ENCODE measurements at places on chromosomes 3 and 15.

DNA sequence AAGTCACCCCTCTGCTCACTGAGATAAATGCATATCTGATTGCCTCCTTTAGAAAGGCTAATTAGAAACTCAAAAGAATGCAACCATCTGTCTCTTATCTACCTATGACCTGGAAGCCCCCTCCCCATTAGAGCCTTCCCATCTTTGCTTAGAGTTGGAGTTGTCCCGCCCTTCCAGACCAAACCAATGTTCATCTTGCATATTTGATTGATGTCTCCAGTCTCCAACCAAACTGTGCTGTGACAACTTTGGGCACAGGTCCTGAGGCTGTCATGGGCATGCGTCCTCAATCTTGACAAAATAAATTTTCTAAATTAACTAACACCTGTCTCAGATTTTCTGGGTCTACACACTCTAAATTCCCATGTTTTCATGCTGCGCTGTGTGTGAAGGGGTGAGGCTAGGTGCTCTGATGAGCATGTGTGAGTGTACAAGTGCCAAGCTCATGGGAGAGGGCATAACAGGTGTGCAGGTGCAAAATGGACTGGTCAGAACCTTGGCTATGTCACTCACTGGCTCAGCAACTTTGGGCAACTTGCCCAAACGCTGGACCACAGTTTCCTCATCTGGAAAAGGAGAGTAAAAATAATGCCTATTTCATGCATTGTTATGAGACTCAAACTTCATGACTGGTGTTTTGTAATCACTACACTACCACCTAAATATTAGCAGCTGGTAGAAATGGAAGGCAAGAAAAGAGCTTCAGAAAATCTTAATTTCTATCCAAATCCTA is 7.2 kb downstream of the DAPK2 start:
- no peak for DNase-seq

- DNase-seq, result no peak
Observed at GRCh38 chr15:69631005-69631404, 178.4 kb downstream of the RPLP1 start.

DNA sequence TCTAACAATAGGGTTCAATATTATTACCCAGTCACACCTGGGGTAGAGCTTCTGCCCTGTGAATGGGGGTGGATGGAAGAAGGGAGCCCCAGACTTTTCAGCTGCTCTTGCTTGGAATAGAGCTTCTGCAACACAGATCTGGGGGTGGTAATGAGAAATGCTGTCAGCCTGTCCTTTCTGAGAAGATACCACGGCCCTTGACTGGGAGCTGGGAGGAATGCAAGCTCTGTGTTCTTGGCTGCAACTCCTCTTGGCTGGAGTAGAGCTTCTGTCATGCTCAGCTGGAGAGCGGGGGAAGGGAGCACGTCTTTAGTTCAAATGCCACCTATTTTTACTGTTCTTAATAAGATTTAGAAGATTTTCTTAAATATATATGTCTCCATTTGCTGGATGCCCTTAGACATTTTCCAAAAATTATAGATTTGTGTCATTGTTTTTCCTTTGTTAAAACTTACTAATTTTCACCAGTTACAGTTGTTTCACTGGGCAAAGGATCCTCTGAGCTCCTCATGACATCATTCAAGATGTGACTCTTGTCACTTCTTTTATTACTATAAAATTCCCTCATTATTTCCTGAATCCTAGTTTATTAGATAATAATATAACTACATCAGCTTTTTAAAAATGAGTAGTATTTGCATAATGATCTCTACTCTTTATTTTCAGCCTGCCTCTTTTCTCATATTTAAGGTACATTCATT is 180.0 kb upstream of the TGFBR2 start:
- no peak for DNase-seq

DNA sequence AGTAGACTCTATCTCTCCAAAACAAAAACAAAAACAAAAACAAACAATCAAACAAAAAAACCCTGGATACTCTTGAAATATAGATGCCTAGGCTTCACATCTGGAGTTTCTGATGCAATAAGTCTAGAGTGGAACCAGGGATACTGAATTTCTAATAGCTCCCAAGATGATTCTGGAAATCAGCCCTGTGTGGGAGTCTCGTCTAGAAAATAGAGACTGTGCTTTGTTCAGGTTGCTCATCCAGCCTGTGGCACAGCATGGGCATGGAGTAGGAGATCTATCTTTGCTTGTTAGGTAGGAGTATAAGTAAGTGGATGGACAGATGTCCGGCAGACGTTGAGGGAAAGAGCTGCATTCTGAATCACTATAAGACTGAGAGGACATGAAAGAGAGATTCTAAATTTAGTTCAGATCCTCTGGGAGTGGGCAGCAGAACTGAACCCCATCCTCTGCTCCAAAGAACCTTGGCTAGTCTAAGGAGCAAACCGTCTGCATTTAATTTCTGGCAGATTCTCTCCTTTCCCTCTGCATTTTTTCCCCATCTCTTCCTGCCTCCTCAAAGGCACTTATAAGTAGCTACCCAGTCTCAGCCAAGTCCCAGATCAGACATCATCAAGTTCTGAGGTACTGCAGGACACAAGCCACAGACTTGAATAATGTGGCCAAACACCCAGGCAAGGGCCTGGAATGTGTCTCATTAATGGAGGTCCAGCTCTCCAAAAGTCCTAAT is 92.6 kb upstream of the STRIT1 start:
- DNase-seq, result no peak

DNA sequence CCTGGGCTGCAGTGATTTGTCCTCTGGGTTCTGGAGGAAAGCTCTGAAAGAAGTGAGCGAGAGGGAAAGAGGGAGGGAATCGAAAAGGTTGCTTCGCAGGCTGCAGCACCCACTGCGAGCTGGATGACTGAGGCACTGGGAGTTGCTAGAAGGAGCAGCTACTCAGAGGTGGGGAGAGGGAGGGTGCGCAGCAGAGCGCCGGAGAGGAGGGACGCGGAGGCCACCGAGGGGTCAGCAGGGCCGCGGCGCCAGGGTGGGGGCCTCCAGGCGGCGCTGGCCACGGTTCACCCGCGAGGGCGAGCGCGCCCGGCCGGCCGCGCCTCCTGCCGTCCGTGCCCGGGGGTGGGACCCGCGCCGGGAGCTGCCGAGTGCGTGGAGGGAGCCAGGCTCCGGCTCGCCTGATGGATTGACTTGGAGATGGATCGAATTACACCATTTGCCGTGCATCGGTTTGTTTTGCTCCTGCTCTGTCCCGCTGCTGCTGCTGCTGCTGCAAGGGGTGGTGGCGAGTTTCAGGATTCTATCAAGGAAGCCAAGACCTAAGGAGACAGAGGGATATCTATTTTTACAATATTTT is at the start of gene SEMA6D:
Gene SEMA6D, plus strand, starts transcription at position 470 of the 577 bp plus-strand sequence. CDS start 42,294 bp downstream, outside the sequence.
- no peak for DNase-seq

- no peak for DNase-seq
Observed at GRCh38 chr15:90924375-90924774, 8.0 kb downstream of the HDDC3 start.

- DNase-seq, result peak; percentile 19
Observed at GRCh38 chr3:18438586-18438985, 13.4 kb upstream of the SATB1 start.

DNA sequence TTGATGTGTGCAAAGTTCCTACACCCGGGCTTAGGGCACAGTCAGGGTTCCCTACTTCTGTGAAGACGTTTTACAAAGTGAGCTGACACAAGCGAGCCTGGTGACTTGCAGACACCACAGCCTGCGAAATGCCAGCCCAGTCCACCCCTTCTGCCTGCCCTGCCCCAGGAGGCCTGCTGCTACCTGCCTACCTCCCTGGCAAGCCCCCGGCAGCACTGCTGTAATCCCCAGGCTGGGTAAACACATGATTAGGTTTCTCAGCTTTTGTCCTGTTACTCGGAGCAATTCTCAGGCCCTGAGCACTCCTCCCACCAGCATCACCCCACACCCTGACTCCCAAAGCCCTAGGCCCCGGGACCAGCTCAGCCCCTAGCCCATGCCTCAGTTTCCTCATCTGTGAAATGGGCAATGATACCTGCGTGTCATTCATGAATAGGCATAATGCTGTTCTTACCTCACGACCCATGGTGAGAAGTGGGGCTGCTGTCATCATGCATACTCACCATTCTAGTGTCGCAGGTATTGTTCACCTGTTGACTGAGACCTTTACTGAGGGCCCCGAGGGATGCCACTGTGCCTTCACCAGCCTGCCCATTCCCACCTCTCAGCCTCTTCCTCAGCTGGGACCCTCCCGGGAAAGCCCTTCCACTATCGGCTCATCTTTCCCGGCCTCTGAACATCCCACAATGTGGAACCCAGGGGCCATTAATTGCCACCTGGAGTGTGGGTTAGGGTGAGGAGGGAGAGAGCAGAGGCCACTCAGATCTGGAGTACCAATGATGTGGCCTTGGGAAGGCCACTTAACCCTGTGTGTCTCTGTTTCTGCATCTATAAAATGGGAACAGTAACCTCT is 31.5 kb upstream of the SLC6A6 start:
- no peak for DNase-seq

DNA sequence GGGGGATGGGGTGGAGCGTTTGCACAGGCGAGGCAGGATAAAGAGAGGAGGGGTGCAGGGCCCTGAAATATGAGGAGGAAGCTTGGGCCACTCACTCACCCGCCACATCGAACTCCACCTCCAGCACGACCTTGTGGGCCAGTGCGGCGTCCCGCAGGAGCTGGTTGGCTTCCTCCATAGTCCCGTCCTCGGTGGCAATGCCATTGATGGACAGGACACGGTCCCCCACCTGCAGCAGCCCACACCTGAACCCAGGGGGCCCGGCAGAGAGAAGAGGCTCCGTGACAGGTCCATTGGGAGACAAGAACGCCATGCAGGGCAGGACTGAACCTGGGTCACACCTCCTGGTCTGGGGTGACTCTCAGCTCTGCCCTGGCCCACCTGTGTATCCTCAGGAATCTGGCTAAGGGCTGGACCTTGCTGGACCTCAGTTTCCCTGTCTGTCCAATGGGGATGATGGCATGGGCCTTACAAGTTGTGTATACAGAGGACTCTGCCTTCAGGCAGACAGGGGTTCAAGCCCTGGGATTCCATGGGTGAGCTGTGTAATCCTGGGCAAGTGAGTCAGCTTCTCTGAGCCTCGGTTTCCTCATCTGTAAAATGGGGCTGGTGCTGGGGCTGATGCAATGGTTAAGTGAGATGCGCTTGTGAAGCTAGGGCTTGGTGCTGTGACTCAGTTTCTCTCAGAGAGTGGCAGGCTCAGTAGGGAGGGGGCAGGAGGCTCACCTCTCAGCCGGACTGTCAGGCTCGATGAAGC is 26.4 kb downstream of the GRIP2 start:
- DNase-seq, result peak; percentile 7

- no peak for DNase-seq
Observed at GRCh38 chr3:164488893-164489292, 589.4 kb downstream of the SI start.

- no peak for DNase-seq
Observed at GRCh38 chr3:11001020-11001657, 8.6 kb downstream of the SLC6A1 start.

- DNase-seq, result no peak
Observed at GRCh38 chr15:42053010-42053409, 32.2 kb upstream of the PLA2G4E start.

DNA sequence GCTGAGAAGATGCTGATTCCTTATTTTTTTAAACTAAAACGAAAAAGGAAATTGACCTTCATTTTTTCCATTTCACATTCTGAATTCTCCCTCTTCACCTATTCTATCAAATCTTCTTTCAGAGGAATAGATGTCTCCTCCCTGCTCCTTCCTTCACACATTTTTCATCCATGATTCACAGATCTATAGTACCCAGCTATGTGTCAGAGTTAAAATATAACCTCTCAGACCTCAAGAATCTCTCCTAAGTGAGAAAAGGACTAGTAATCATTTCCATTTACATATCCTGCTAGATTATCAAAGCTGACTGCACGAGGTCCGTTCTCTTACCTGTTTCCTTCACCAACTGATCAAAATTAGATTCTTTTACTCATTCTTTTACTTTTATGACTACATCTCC is 1297.6 kb upstream of the ALCAM start:
- DNase-seq, result no peak

GRCh38 chr15:29569533-29570092 is 252.7 kb downstream of the TJP1 start:
- DNase-seq, result no peak

GRCh38 chr3:106001923-106002322 is 133.1 kb upstream of the CBLB start:
- DNase-seq, result no peak

DNA sequence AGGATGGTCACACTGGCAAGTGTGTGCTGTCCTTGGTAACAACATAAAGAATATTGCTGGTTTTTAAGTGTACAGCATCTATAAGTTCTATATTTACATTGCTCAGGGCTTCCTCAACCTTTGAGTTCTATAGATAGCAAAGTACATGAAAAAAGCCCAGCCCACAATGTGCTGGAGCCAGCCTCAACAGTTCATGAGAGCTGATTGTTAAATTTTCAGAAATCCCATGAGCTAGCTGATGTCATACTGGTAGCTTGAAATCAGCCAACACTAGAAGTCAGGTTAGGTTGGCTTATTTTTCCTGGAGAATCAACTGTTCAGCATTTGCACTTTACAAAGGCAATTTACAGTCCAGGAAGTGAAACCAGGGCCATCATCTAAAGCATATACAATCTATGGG is 102.8 kb downstream of the STRIT1 start:
- DNase-seq, result no peak

- DNase-seq, result no peak
Observed at GRCh38 chr3:37810848-37811247, 50.8 kb upstream of the CTDSPL start.

GRCh38 chr3:170699158-170700053 is 113.5 kb upstream of the SLC7A14 start:
- DNase-seq, result no peak

GRCh38 chr3:140170612-140171011 is 235.6 kb downstream of the CLSTN2 start:
- no peak for DNase-seq

DNA sequence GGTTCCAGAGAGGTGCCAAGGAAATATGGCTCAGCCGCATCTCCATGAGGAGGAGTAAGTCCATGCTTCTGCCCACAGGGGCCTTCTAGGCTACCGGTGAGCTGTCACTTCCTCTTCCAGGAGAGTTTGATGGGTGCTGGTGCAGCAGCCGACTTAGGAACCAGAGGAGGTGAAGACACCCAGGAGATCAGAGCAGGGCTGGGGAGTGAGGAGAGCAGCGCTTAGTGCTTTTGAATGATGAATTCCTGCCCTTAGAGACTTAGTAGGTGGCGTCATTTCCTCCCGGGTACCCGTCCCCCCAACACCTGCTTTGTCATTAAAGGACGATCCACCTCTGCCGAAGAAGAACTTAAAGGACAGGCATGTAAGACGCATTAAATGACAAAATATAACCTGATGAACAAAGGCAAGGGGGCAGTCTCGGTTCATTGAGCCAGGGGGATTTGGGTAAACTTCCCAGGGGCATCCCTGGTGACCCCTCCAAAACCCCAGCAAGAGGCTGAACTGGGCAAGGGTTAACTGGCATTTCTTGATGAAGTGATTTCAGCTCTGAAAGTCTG is 67.6 kb downstream of the HES1 start:
- peak; percentile 32 for DNase-seq

- DNase-seq, result no peak
Observed at GRCh38 chr3:5769825-5770224, 582.3 kb downstream of the EDEM1 start.

Measured in activated B cell treated with CpG ODN at 0.5 μM for 24 hours (primary cell).